Suprapubic skin (tissue), 4 donors: ENCODE measurements at places on chromosomes 4 and X. TPM values are rescaled to one million over a fixed set of nuclear protein-coding genes. Genes with fewer than 3 reads are reported as not detected.
A peak's percentile ranks its signal among the peaks of the same experiment; 100 is the strongest.

GRCh38 chr4:125732632-125733031, 417.9 kb downstream of the FAT4 start:
- no peaks in the 10 kb centered on the region for H3K27me3 ChIP-seq
- no peaks in the 10 kb centered on the region for H3K4me1 ChIP-seq
- H3K36me3 ChIP-seq: no peaks in the 10 kb centered on the region

DNA sequence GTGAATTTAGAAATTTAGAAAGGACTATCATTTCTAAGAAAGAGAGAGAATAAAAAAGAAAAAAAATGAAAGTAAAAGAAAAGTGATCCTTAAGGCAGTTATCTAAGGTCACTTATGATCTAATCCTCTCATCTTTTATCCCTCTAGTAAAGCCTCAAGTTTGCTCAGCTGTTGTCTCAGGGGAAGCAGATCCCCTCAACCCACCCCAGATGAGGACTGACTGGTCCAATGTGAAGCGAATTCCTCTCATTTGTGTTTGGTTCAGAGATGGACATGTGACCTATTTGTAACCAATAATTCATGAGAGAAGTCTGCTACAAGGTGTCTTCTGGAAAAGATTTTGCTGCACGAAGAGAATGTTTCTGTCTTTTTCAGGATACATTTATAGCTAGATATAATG, 1591.3 kb downstream of the ADGRL3 start:
- no peak for DNase-seq
- no peak overlapping the region for H3K4me3 ChIP-seq
- no peaks in the 10 kb centered on the region for H3K4me1 ChIP-seq
- no peaks in the 10 kb centered on the region for H3K27me3 ChIP-seq
- H3K27ac ChIP-seq: no peak overlapping the region

MTHFD2L gene
- 22.9 TPM for total RNA-seq

DNA sequence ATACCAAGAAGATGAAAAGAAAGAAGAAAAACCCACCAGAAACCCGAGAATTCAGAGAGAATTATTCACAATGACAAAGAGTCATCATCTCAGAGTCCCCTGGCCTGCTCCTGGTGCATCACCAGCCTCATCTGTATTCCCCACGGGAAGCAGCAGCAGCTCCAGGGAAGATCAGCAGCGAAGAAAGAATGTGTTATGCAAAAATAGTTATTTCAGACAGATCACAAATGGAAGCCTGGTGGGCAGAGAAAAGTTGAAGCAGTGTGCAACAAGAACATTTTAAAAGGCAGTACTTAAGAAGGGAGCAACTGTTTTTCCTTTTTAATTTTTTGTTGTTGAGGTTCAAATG, 189.2 kb downstream of the PPP3CA start:
- no peaks in the 10 kb centered on the region for H3K36me3 ChIP-seq
- H3K27me3 ChIP-seq: no peaks in the 10 kb centered on the region
- H3K27ac ChIP-seq: no peak overlapping the region
- H3K4me3 ChIP-seq: no peak overlapping the region
- peaks cover 30% of the 10 kb centered on the region for H3K4me1 ChIP-seq
- no peak for DNase-seq

GRCh38 chrX:19613645-19614323, 98.5 kb upstream of the MAP3K15 start:
- no peak overlapping the region for H3K4me3 ChIP-seq
- H3K27me3 ChIP-seq: no peaks in the 10 kb centered on the region
- H3K4me1 ChIP-seq: peaks cover 8% of the 10 kb centered on the region
- no peak for DNase-seq

RNF128 gene
- total RNA-seq: 19.6 TPM

- H3K36me3 ChIP-seq: no peaks in the 10 kb centered on the region
- H3K4me3 ChIP-seq: no peak overlapping the region
- no peak for DNase-seq
- no peaks in the 10 kb centered on the region for H3K27me3 ChIP-seq
- H3K4me1 ChIP-seq: no peaks in the 10 kb centered on the region
Observed at GRCh38 chrX:109782994-109783700, 50.1 kb upstream of the ACSL4 start.

- H3K27me3 ChIP-seq: no peaks in the 10 kb centered on the region
- H3K36me3 ChIP-seq: no peaks in the 10 kb centered on the region
- H3K4me3 ChIP-seq: no peak overlapping the region
- no peak overlapping the region for H3K27ac ChIP-seq
- no peaks in the 10 kb centered on the region for H3K4me1 ChIP-seq
Observed at GRCh38 chr4:59200992-59201391, 1999.1 kb upstream of the ADGRL3 start.

GRCh38 chr4:181897935-181898334, 345.3 kb upstream of the TENM3 start:
- no peaks in the 10 kb centered on the region for H3K4me1 ChIP-seq
- H3K27me3 ChIP-seq: no peaks in the 10 kb centered on the region
- H3K4me3 ChIP-seq: no peak overlapping the region
- H3K36me3 ChIP-seq: no peaks in the 10 kb centered on the region
- no peak overlapping the region for H3K27ac ChIP-seq

MAGEC2 gene
- total RNA-seq: not detected

- H3K27ac ChIP-seq: no peak overlapping the region
- no peak overlapping the region for H3K4me3 ChIP-seq
- H3K4me1 ChIP-seq: no peaks in the 10 kb centered on the region
- no peaks in the 10 kb centered on the region for H3K27me3 ChIP-seq
- H3K36me3 ChIP-seq: no peaks in the 10 kb centered on the region
- no peak for DNase-seq
Observed at GRCh38 chrX:1821846-1822245, 207.0 kb downstream of the ASMT start.

DNA sequence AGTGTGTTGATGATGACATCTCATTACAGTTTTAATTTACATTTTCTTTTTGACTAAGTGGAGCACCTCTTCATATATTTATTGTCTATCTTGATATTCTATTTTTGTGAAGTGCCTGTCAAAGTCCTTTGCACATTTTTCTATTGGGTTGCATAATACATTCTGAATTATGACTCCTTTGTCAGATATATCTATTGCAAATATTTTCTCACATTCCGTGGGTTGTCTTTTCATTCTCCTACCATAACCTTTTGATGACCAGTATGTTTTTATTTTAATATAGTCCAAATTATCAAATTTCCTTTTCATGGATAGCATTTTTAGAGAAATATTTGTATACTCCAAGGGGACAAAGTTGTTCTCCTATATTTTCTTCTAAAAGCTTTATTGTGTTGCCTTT, 126.4 kb downstream of the PJA1 start:
- H3K4me1 ChIP-seq: no peaks in the 10 kb centered on the region
- no peak overlapping the region for H3K27ac ChIP-seq
- no peak overlapping the region for H3K4me3 ChIP-seq
- no peak for DNase-seq

GRCh38 chrX:20139966-20140365, 1.7 kb downstream of the EIF1AX start:
- peaks cover 4% of the 10 kb centered on the region for H3K36me3 ChIP-seq
- peaks cover 12% of the 10 kb centered on the region for H3K4me1 ChIP-seq
- peak overlapping the region; percentile 73 for H3K4me3 ChIP-seq
- no peak for DNase-seq
- H3K27ac ChIP-seq: peak overlapping the region; percentile 41
